ENCODE measurements at places on chromosomes 4 and X.

GRCh38 chr4:186942758-186943377 is 219.2 kb upstream of the FAT1 start:
- no peak for DNase-seq

DNA sequence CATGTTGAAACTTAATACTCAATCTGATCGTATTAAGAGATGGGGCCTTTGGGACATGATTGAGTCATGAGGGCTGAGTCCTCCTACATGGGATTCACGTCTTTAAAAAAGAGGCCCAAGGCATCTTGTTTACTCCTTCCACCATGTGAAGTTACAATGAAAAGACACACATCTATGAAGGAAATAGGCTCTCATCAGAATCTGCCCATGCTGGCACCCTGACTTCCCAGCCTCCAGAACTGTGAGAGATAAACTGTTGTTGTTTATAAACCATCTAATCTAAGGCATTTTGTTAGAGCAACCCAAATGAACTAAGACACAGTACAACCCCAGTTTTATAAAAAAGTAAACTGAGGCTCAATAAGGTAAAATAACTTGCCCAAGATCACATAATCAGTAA is 32.3 kb downstream of the PPP3CA start:
- DNase-seq = no peak

DNA sequence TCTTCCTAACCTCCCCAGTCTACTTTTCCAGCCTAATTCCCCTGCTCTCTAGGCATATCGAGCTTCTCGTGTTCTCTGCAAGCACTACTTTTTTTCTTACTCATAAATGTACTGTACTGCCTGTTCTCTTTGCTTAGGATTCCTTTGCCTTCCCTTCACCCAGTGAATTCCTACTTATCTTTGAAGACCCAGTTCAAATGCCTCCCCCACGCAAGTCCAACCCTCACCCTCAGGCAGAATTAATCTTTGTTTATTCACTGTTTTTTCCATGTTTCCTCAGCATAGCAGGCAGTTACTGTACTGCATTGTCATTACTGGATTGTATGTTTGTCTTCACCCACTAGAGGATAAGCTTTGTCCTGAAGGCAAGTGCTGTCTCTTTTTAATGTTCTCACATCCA is 287.7 kb downstream of the BMPR1B start:
- DNase-seq = no peak

GRCh38 chr4:158622251-158622650 is 49.4 kb downstream of the C4orf46 start:
- DNase-seq = no peak

DNA sequence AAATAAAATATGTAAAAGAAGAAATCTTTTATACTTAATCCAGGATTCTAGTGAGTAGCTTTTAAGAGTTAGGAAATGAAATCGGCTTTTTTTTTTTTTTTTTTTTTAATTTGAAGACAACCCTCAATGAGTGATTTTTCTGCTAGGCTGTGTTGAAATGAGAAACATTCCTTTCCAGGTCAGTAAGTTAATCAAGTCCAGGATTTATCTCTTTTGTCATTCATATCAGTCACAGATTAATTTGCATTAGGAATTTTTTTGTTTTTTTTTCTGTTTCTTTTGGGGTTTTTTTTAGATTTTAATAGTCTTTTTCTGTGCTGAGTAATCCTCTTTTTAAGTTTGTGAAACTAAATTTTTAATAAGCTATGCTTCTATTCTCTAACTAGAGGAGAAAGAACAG is 448.1 kb downstream of the ADGRL3 start:
- DNase-seq = no peak

GRCh38 chr4:168832763-168833575 is 177.1 kb downstream of the CBR4 start:
- DNase-seq = no peak

DNA sequence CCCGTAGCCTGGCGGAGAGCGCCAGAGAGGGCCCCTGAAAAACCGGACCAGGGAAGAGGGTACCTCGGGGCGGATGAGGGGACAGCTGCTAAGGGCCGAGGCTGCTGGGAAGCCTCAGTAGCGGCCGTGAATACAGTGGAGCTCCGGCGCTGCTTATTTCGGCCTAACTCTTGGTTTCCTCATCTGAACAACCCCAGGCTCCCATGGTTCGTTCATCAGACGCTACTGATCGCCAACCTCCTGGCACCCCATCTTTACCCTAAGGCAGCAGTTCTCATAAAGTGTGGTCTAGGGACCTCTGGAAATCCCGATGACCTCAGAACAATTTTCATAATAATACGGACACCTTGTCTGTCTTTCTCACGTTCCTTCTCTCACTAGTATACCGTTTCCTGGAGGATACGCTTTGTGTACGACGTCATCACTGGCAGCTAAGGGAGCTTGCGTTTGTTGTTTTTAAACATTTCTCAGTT is 645 bp upstream of the RAB28 start:
- DNase-seq = no peak

GRCh38 chrX:112473654-112474053 is 206.1 kb downstream of the LHFPL1 start:
- no peak for DNase-seq

DNA sequence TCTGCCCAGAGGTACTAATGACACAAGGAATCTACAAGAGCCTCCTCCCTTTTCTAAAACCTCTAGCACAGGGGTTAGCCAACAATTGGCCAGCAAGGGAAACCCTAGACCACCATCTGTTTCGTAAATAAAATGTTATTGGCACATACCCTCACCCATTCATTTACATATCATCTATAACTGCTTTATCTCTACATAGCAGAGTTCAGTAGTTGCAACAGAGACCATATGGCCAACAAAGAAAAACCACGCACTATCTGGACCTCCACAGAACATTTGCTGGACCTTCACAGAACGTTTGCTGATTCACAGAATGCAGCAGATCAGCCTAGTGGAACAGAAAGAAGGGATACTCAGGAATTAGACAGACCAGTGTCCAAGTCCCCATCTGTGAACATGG is 9.4 kb downstream of the SLC2A9 start:
- no peak for DNase-seq

GRCh38 chr4:8871417-8872401 is at the start of gene HMX1:
Gene HMX1 (minus strand): TSS chr4:8871839. CDS start chr4:8871614, 225 bp downstream.
- no peak for DNase-seq

GRCh38 chr4:80489798-80490197 is 154.3 kb downstream of the CFAP299 start:
- DNase-seq = no peak

- DNase-seq = no peak
These were observed 49.1 kb downstream of the DHRSX start for GRCh38 chrX:2451501-2452316.

- DNase-seq = no peak
These were observed 1.2 kb upstream of the SEC24D start for GRCh38 chr4:118837121-118837507.

GRCh38 chrX:115687595-115687994 is 126.6 kb downstream of the PLS3 start:
- no peak for DNase-seq

GRCh38 chr4:51942108-51942832 is 77.9 kb downstream of the LRRC66 start:
- DNase-seq = no peak

GRCh38 chrX:132227383-132228112 is 8.3 kb upstream of the RAP2C start:
- DNase-seq = no peak

- DNase-seq = no peak
These were observed 37.8 kb downstream of the SORBS2 start for GRCh38 chr4:185774131-185774653.

- no peak for DNase-seq
These were observed 77.5 kb downstream of the MAGED4 start for GRCh38 chrX:52262195-52262546.

DNA sequence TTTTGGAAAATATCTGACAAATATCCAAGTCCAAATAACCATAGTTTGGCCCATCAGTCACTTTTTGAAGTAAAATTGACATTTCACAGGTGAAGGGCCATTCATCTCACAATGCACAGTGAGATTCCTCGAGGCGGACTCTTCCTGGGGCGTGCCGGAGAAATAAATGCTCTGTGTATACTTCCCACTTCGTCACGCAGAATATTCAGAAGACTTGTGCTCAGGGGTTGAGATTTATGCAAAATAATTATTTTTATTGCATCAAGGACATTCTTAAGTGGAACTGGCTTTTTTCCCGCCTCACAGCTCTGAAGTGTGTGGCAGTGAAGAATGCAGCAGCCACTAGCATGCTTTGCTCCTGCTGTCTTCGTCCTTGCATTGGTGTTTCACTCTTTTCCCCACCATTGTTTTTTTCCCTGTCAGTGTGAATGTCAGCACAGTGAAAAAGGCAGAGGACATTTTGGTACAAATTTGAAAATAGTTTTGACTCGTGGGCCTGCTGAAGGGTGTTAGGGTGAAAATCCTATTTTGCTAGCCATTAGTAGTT is 70.6 kb downstream of the FAM193A start:
- no peak for DNase-seq

GRCh38 chr4:72567821-72568675 is 973 bp downstream of the ADAMTS3 start:
- no peak for DNase-seq

- no peak for DNase-seq
These were observed 386.6 kb upstream of the FGF16 start for GRCh38 chrX:77060572-77060971.

GRCh38 chr4:172369471-172369959 is 556.3 kb downstream of the GALNTL6 start:
- no peak for DNase-seq

DNA sequence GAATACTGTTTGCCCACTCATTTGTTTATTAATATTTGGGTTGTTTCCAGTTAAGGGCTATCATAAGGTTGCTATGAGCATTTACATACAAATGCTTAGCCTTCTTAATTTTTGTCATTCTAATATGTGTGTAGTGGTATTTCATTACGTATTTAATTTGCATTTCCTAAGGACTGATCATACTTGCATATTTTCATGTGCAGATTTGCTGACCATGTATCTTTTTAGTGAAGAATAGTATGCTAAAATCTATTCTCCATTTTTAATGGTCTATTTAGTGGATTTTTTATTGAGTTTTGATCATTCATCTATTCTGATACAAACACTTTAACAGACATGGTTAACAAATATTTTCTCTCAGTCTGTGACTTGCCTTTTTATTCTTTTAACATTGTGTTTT is 949.5 kb downstream of the RAB28 start:
- DNase-seq = no peak

- DNase-seq = no peak
These were observed 46.4 kb downstream of the ACOX3 start for GRCh38 chr4:8394061-8394519.

GRCh38 chr4:110231869-110232268 is 33.5 kb upstream of the ELOVL6 start:
- no peak for DNase-seq

GRCh38 chr4:186699881-186700397 is 23.7 kb downstream of the FAT1 start:
- no peak for DNase-seq

DNA sequence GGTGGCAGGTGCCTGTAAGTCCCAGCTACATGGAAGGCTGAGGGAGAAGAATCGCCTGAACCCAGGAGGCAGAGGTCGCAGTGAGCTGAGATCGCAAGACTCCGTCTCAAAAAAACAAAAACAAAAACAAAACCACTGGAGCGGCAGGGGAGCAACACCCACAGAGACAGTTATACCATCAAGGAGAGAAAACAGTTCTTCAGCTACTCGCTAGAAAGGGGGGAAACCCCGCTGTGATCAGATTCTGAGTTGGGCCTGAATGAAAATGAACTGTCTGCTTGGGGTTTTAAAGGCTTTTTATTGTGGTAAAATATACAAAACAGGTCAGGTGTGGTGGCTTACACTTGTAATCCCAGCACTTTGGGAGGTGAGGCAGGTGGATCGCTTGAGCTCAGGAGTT is 16.8 kb upstream of the IRAK1 start:
- DNase-seq = no peak

DNA sequence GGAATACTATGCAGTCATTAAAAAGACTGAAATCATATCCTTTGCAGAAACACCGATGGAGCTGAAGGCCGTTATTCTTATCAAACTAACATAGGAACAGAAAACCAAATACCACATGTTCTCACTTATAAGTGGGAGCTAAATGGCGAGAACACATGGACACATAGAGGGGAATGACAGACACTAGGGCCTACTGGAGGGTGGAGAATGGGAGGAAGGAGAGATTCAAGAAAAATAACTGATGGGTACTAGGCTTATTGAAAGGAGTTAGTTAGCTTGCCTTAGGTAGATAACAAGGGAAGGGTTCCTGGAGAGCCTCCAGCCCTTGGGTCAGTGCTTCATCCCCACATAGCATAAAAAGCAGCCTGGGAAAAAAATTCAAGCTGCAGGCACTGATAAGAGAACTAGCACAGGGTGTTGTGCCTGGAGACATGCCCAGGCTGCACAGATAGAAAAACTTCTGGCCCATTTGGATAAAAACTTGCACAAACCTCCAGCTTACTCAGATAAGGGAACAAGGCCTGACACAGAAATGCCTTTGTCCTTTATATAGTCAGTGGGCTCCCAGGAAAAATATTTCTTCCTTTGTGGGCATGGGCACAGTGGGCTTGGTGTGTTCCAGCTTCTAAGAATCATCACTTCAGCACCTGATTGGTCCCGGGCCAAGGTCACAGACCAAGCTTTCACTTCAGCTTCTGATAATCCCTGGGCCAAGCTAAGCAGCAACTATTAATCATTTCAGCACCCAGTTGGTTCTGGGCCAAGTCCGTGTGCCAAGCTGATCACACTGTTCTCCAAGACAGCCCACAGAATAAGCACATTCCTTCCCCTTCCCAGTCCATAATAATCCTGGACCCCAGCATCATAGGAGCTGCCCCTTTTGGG is 23.1 kb upstream of the PWWP3B start:
- DNase-seq = no peak

GRCh38 chr4:104413487-104413886 is 81.2 kb downstream of the CXXC4 start:
- no peak for DNase-seq

- DNase-seq = no peak
These were observed 35.8 kb downstream of the GPR82 start for GRCh38 chrX:41759817-41760216.

DNA sequence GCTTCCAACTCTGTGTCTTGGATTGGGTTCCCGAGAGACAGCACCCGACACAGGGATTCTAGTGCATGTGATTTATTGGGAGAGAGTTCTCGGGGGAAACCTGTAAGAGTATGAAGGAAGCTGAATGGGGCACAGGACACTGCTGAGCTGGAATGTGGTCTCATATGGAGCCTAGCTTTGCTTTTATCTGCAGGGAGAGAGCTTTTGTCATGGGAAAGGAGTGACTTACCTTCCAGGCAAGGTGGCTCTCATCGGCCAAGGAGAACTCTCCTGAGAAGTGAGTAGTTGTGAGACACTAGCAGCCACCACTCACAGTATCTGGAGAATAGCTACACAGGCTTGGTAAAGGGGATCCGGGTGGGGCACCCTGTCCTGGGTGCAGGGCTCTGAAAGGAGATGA is 124.5 kb downstream of the NHS start:
- no peak for DNase-seq
